ENCODE measurements at places on chromosomes 3 and 15.

DNA sequence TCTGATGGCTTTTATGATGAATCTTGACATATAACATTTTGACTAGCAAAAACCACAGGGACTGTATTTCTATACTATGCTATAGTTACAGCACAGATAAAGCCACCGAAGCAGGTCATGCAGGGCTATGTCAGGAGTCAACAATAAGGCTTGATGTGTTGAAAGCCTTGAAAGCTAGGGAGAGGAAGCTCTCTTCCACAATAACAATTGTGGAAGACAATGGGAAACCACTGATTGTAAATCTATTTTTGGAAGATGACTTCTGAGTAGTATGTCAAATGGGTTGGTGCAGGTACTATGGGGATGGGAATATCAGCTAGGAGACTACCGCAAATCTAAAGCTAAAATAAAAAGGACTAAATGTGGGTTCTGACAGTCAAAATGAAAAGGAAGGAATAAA lies 4.0 kb upstream of the AQR start:
- no peak for DNase-seq
- H3K36me3 ChIP-seq: no peaks in the 10 kb centered on the region
- H3K4me3 ChIP-seq: no peak overlapping the region
- no peaks in the 10 kb centered on the region for H3K27me3 ChIP-seq
- H3K4me1 ChIP-seq: peaks cover 10% of the 10 kb centered on the region

DNA sequence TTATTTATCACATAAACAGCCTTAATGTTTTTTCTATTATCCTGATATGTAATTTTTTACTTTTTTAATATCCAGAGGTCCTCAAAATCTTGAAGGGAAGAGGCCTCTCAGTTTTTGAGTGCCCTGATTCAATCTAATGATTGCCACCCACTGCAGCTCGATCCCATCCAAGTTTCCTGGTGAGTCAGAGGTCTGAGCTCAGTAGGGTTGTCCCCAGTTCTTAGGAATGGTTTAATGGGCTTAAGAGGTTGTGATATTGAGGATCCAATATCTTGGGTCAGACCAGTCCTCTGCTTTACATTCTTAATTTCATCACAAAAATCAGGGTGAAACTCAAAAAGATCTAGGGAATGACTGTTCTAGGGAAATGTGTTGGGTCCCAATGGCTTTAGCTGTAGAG lies 238.5 kb downstream of the NSUN3 start:
- no peaks in the 10 kb centered on the region for H3K36me3 ChIP-seq
- DNase-seq: no peak
- no peaks in the 10 kb centered on the region for H3K27me3 ChIP-seq
- H3K27ac ChIP-seq: no peak overlapping the region
- H3K4me3 ChIP-seq: no peak overlapping the region

DNA sequence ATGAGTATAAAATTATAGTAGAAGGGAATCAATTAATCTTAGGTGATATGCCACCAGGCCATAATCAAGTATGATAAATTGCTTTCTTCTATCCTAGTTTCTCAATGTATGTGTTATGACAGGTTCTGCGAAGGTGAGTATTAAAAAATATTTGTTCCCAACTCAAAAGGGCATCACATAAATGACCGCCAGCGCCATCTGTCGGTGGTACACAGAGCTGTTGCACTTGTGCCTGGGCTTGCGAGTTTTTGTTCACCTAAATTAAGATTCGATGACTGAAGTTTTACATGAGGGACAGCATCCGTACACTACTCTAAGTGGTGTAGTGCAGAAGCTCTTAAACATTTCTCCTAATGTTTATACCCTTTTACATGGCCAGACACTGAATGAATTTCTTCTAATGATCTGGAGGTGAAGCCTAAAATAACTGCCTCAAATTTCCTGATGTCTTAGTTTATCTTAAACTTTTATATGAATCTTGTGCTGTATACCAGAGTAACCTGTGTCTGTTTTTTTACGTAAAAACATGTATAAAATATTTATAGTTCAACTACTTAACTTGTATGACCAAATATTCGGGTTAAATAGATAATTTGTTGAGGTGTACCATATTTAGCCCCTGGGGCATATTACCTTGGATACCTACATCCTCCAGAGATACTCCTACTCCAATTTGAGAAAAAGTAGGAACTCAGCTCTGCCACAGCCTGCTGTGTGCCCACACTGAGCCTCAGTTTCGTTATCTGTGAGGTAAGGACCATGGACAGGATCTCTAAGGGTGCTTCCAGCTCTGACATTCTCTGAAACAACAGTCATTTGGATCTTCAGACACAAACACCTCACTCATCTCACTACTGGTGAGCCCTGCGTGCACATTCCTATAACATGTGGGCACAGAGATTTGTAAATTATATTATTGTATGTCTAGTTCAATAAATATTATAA lies 365.6 kb downstream of the MAGI1 start:
- no peaks in the 10 kb centered on the region for H3K27me3 ChIP-seq
- no peak overlapping the region for H3K4me3 ChIP-seq
- H3K4me1 ChIP-seq: no peaks in the 10 kb centered on the region
- H3K36me3 ChIP-seq: no peaks in the 10 kb centered on the region

DNA sequence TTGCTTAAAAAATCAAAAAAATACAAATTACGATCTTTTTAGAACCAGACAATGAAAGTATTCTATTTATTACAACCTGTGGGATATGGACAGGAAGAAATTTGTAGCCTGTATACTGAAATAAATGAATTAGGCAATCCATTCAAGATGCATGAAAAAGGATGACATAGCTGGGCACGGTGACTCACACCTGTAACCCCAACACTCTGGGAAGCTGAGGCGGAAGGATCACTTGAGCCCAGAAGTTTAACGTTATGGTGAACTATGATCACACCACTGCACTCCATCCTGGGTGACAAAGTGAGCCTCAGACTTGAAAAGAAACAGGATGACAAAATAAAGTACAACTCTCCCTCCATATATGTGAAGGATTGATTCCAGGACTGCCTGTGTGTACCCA lies 74.1 kb downstream of the MSL2 start:
- H3K27me3 ChIP-seq: no peaks in the 10 kb centered on the region
- H3K36me3 ChIP-seq: no peaks in the 10 kb centered on the region
- peaks cover 9% of the 10 kb centered on the region for H3K4me1 ChIP-seq
- no peak for DNase-seq
- H3K27ac ChIP-seq: no peak overlapping the region
- H3K4me3 ChIP-seq: no peak overlapping the region

DNA sequence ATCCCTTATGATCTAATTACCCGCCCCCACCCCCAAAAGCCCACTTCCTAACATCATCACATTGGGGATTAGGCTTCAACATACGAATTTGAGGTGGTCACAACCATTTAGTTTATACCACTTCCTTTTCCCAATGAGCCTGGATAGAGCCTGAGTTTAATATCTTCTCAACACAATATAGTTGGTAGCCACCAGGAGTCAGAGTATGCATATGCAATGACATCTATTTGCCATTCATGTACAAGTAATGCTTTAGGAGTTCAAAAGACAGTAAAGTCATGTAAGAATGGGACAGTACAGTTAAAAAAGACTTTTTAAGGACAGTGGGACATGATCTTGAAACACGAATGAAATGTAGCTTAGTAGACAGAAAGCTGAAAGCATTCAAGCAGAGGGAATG lies 172.4 kb downstream of the DCLK3 start:
- H3K27me3 ChIP-seq: peaks cover 16% of the 10 kb centered on the region
- no peak for DNase-seq
- H3K36me3 ChIP-seq: no peaks in the 10 kb centered on the region

GRCh38 chr3:184633237-184633579 lies 71.6 kb downstream of the EPHB3 start:
- H3K27ac ChIP-seq: no peak overlapping the region
- no peak for DNase-seq
- H3K4me1 ChIP-seq: no peaks in the 10 kb centered on the region
- no peak overlapping the region for H3K4me3 ChIP-seq
- no peaks in the 10 kb centered on the region for H3K36me3 ChIP-seq

DNA sequence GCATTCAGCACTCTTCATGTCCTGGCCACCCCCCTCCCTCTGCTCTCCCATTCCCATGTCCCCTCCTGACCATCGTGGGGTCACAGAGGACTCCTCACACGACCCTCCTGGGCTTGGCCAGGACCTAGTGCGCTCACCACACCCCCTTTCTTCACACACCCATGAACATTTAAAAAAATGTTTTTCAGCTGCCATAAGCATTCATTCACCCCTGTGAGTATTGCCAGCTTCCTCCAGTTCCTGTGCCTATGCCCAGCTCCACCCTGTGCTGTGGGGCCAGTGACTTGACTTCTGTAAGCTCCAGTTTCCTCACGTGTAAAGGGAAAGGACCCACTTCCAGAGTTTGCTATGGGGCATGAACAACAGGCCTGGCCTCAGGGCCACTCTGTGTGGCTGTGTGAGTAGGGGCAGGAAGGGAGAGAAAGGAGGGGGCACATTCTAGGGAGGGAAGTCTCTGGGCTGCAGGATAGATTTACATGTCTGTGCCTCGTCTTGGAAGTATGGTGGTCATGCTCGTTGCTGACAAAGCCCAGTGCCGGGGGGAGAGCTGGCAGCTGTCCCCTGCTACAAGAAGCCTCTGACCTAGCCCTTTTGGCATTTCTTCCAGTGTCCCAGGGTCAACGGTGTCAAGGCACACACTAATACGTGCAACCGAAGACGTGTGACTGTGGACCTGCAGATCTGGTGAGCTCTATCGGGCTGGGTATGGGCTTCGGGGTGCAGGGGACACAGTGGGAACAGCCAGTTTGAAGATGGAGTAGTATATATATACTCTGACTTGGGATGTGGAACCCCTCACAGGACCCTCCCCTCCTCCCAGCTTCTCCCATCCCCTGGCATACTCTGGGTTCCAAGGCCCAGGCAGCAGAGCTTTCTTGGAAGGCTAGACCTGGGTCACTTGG lies 22.8 kb downstream of the ESYT3 start:
- H3K27me3 ChIP-seq: no peaks in the 10 kb centered on the region
- H3K4me3 ChIP-seq: no peak overlapping the region
- no peak overlapping the region for H3K27ac ChIP-seq
- no peaks in the 10 kb centered on the region for H3K36me3 ChIP-seq
- no peak for DNase-seq
- H3K4me1 ChIP-seq: no peaks in the 10 kb centered on the region

DNA sequence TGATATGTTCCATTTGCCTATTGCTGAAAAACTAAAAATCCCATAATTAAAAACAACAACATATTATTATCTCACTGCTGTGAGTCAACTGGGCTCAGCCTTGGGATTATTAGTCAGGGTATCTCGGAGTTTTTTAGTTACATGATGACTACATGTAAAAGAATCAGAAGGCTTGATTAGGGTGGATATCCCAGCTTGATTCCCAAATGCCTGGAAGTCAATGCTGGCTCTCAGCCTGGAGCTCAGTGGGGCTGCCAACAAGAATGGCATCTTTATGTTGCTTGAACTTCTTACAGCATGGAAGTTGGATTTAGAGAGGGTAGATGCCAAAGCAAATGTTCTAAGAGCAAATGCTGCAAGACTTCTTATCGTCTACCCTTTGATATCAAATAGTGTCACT lies 278.5 kb downstream of the PLOD2 start:
- H3K27ac ChIP-seq: no peak overlapping the region
- no peaks in the 10 kb centered on the region for H3K36me3 ChIP-seq
- H3K4me3 ChIP-seq: no peak overlapping the region
- no peak for DNase-seq

- no peak overlapping the region for H3K27ac ChIP-seq
- H3K36me3 ChIP-seq: no peaks in the 10 kb centered on the region
- DNase-seq: no peak
- no peaks in the 10 kb centered on the region for H3K27me3 ChIP-seq
- no peaks in the 10 kb centered on the region for H3K4me1 ChIP-seq
- no peak overlapping the region for H3K4me3 ChIP-seq
Measured at GRCh38 chr3:192408647-192409200, 318.6 kb downstream of the FGF12 start.

- DNase-seq: no peak
- no peak overlapping the region for H3K4me3 ChIP-seq
- H3K27ac ChIP-seq: no peak overlapping the region
- no peaks in the 10 kb centered on the region for H3K4me1 ChIP-seq
Measured at GRCh38 chr15:91165850-91166249, 65.8 kb downstream of the SV2B start.

- no peaks in the 10 kb centered on the region for H3K4me1 ChIP-seq
- H3K4me3 ChIP-seq: no peak overlapping the region
- DNase-seq: no peak
- H3K27me3 ChIP-seq: peaks cover 39% of the 10 kb centered on the region
- H3K36me3 ChIP-seq: no peaks in the 10 kb centered on the region
Measured at GRCh38 chr15:29812384-29812694, 9.9 kb downstream of the TJP1 start.

- peaks cover 4% of the 10 kb centered on the region for H3K27me3 ChIP-seq
- no peak overlapping the region for H3K4me3 ChIP-seq
- no peaks in the 10 kb centered on the region for H3K4me1 ChIP-seq
- no peak overlapping the region for H3K27ac ChIP-seq
- DNase-seq: no peak
Measured at GRCh38 chr15:51089699-51090453, 4.8 kb downstream of the TNFAIP8L3 start.

DNA sequence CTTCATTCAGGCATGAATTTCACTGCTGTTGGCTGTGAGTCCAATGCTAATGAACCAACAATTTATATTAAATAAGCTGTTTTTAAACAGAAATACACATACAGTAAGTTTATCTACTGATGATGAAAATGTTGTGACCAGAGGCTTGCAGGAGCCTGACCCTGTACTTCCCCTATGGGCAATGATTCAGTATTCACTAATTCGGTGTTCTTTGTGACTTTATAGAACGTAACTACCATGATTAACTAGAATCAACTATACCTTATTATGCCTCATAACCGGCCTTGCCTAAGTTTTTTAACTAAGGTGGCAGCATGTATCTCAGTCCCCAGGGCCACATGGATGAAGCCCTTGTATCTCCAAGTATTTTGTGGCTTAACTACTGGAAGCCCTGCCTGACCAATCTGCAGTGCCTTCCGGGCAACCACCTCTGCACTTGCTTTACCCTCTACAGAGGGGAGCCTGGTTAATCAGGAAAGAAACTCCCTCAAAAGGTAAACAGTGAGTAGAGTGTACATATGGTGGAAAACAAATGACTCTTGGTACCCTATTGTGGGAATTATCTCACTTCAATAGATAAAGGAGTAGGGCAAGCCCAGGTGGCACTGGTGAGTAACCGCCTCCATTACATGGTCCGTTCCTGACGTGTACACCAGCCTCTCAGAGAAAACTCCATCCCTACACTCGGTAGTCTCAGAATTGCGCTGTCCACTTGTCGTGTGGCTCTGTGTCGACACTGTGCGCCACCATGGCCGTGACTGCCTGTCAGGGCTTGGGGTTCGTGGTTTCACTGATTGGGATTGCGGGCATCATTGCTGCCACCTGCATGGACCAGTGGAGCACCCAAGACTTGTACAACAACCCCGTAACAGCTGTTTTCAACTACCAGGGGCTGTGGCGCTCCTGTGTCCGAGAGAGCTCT lies 11.6 kb upstream of the CLDN18 start:
- H3K4me3 ChIP-seq: no peak overlapping the region
- no peak for DNase-seq
- H3K36me3 ChIP-seq: no peaks in the 10 kb centered on the region
- H3K27me3 ChIP-seq: peaks cover 5% of the 10 kb centered on the region

DNA sequence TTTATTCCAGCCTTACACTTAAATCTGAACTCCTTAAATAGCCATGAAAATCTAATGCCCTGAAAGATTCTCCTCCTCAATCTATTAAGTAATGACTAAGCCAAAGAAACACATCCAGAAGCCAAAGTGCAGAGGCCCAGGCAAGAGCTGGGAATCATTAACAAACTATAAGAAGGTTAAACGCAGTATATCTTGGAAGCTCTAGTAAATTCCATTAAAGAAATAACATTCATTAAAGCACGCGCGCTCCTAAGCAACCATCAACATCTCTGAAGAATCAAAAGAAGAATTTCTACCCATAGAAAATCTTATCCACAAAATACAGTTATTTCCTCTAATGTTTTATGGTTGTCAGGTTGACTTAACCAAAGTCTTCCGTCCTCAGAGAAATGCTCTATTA lies 29.5 kb downstream of the MB21D2 start:
- DNase-seq: no peak
- no peak overlapping the region for H3K27ac ChIP-seq
